ENCODE measurements at places on chromosomes 11 and 22.
A peak's percentile ranks its signal among the peaks of the same experiment; 100 is the strongest.

DNA sequence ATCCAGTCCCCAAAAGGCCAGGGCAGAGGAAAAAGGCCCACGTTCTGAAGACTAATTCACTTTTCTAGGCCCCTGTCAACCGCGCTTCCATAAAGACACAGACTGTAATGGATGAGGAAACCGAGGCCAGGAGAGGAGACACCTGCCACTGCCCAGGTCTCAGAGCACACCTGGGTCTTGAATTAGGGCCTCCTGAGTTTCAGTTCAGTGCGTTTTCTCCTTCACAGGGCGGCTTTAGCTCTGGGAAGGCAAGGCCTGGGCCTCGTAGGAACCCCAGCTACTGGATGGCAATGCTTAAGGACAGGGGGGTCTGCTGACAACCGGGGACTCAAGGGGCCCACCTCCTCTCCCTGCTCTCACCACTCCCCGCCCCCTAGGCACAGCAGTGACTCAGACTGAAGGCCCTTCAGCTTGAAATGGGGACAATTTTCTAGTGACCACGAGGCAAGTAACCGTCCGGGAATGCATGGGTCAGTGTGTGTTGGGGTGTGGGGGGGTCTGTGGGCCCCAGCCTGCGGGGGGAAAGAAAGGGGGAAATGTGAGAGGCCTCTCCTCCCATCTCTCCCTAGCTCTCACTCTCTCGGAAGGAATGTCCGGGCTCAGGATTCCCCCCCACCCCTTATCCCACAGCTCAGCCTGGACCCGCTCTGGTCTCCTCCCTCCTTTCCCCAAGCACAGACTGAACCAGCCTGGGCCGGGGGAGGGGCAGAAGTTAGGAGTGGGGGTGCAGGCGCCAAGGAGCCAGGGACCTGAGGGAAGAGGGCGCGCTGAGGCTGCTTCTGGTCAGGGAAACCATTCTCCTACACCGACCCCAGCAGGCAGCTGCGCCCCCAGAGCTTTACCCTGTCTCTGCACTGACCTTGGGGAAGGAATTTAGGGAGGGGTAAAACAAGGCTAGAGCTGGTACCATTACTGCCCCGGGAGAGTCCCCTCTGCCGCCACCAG is 17.2 kb downstream of the CREB3L1 start:
- no peak for DNase-seq

GRCh38 chr11:29962243-29962642 is 54.6 kb downstream of the KCNA4 start:
- DNase-seq: no peak

DNA sequence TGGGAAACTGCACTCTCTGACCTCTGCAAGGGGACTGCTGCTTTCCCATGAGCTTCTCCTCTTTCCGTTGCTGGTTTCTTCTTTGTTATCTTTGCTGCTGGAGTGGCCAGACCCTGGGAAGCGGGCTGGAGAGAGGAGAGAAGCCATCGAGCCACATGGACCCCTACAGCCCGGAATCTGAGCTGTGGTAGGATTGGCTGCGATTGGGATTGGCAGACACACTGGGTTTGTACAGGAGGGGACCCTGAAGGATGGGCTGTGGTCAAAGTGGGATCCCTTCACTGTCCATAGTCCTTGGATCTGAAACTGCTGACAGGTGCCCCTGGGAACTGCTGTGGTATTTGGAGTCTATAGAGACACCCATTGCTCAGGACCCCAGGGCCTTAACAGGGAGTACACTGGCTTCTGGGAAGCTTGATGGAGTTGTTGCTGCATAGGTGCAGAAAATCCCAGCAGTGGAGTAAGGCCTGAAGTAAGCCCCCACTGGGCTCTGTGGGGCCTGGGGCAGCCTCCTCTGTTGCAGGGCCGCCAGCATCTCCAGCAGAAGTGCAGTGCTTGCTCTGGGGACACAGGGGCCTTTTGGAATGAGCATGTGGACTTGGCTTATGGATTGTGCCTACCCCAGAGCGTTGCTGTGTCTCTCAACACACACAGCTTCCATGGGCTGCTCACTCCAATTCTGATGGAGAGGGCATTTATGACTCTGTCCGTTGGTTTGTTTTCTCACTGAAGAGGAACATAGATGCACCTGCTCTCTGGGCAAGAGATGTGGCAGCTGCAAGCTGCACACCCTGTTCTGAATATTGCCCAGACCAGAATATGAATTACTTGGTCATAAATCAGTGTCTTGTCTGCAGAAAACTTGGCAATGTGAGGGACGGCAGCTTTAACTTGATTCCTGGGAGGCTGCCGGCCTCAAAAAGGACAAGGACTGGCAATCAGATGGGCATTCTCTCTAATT is 32.0 kb downstream of the BCR start:
- no peak for DNase-seq

DNA sequence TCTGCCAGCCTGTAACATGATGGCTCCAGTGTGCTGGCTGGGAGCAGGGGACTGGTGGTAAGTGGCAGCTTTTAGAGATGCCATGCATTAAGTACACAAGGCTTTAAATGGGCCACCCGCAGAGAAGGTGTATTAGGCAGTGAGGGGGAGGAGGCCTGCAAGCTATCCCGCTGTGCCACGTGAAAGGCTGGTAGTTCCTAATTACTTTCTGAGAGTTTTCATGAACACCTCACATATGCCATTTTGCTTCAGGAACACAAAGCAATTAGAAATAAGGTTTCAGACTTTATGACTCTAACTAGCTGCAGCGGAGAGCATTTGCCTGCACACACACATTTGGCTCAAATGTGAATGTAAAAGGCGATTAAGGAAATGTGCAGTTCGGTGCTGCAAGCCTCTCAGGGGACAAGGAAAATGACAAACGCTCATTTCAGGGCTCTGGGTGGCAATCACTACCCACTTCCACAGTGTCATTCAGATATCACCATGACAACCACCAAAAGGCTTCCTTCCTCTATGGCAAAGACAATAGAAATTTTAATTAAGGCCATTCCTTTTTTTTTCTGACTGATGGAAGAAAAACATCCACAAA is 116.6 kb downstream of the PLEKHA7 start:
- DNase-seq: peak; percentile 59

DNA sequence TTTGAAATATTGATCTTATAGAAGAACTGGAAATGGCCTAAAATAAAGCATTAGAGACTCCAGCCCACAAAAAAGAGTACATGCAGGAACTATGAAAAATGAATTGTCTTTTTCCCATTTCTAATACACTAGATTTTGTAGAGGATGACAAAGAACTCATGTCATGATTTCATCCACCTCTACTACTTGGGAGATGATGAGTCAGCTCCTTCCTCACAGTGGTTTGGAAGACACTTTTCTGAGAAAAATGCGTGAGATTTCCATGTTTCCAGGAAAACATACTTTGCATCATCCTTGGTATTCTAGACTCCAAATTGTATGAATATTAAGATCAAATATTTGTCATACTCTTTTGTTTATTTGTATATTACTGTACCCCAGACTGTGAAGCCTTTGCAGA is 500.5 kb downstream of the FAM181B start:
- DNase-seq: no peak

GRCh38 chr11:420911-421321 is 6.1 kb upstream of the SIGIRR start:
- no peak for DNase-seq

DNA sequence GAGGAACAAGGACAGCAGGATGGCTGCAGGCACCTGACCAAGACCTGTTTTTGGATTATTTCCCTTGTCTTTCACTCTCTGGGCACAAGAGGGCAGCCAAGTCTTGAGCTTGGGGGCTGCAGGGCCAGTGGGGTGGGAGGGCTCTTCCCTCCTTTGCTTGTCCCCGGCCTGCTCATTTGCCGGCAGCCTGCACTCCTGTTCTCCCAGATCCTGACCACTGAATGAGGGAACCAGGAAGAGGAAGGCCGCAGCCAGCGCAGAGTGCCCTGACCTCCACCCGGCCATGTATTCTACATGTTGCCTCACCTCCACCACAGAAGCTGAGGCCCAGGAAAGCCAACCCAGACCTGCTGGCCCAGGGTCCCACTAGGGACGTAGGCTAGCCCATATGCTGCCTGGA is 15.5 kb upstream of the NNMT start:
- DNase-seq: peak; percentile 30

DNA sequence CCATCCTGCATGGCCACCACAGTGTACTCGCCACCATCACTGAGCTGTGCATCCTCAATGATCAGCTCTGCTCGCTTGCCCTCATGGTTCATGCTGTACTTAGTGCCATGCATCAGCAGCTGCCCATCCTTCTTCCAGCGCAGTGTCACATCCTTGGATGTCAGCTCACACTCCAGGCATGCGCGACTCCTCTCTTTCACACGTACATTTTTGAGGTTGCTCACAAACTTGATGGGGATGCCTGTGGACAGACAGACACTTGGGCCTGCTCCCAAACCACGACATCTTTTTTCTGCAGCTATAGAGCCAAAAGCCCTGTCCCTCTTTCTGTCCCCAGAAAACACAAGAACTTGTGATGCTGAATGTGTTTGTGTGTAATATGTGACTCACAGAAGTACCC is 10.5 kb downstream of the IGSF22 start:
- DNase-seq: no peak

DNA sequence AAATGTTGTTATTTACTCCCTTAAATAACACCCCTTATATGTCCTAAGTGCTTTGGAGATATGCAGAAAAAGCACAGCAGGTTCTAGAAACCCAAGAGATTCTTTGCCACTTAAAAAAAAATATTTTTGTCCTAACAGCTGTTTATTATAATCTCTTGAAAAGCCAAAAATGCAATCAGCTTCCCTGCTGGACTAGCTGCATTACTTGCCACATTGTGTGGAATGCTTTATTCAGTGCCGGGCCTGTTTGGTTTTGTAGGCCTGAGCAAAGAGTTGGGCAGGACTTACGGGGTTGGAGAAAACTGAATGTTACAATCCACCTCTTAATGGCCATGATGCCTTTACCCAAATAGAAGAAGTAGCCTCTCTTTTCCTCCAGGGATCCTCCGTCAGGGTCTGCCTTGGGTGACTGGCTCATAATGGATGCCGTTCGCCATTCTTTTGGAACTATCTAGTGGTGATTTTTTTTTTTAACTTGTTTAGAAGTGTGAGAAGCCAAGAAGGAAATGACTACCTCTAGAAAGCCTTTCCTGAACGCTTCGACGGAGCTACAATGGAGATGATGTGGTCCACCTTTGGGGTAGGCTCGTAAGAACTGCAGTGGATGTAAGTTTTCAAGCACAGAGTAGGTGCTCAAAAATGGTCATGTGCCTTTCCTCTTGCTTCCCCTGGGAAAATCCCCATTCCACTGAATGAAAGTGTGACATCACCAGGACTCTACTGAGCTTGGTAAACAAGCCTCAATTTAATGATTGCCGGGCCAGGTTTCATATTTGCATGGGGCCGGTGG is 241.3 kb upstream of the NCAM1 start:
- DNase-seq: no peak

- no peak for DNase-seq
These were observed 67.8 kb downstream of the NECTIN1 start for GRCh38 chr11:119661226-119661625.

- no peak for DNase-seq
These were observed 302.7 kb downstream of the DDX10 start for GRCh38 chr11:108967571-108967970.

DNA sequence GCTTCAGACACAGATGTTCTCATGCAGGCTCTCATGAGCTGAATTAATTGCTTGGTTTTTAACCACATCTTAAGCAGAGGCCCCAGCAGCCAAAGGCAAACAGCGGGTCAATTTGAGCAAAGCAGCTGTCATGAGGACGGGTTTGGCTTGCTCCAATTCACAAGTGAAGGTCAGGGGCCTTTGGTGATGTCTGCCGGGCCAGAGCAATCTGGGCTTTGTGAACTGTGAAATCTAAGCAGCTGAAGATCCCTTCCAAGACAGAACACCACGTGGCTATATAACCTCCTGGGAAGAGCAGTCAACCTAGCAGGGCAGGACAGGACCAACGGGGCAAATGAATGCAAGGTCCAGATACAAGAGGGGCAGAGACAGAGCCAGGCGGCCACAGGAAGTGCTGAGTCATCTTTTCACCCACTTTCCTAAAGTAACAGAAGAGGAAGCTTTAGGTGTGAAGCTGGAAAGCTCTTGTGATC is 187.3 kb upstream of the B3GAT1 start:
- DNase-seq: no peak

GRCh38 chr11:398826-399225 is 4.8 kb downstream of the PKP3 start:
- peak; percentile 17 for DNase-seq

DNA sequence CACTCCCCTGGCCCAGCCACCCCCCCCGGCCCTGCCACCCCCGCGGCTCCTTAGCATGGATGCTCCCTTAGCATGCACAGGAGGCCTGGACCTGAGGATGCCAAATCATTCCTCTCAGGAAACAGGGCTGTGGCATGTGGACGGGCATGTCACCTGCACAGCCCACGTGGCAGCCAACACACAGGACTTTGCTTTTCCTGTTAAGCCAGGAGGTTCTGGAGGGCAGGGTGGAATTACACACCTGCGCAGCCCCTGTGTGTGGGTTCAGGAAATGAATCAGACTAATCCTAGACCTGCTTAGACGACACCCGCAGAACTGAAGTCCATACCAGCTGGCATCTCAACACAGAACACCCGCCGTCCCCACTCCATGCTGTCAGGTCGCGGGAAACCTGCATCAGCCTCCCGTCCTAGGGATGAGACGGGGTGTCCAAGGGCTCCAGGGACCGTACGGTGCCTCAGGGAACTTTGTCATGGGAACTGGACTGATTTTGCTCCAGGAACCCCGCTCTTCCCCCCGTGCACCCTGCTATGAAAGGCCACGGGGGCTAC is 10.2 kb downstream of the CERK start:
- no peak for DNase-seq

DNA sequence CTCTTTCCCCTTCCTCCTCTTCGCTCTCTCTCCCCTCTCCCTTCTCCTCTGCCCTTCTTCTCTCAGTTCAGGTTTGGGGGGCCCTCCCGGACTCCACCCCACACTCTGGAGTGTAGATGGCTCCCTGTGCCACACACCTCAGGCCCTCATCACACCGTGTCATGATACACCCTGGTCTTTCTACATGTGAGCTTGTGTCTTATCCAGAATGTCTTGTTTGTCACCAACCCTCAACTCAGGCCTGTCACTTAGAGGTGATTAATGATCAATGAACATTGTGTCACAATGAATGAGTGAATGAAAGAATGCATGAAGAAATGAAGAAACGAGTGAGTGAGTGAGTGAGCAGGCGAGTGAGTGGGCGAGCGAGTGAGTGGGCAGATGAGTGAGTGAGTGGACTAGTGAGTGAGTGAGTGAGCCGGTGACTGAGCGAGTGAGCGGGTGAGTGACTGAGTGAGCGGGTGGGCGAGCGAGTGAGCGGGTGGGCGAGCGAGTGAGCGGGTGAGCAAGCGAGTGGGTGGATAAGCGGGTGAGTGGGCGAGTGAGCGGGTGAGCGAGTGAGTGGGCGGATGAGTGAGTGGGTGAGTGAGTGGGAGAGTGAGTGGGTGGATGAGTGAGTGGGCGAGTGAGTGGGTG is 33.8 kb downstream of the CAPN1 start:
- DNase-seq: peak; percentile 16

- no peak for DNase-seq
These were observed 17.0 kb downstream of the SLC22A12 start for GRCh38 chr11:64608046-64608445.

GRCh38 chr22:49753961-49754695 is 73.5 kb downstream of the BRD1 start:
- no peak for DNase-seq

- no peak for DNase-seq
These were observed 9.2 kb upstream of the NDUFS8 start for GRCh38 chr11:68021167-68021787.

Measured in inflammatory macrophage treated with lipopolysaccharide for 4 hours (primary cell).